NCI-H2107 (cell line): ENCODE measurements at places on chromosomes 7 and 10.

DNA sequence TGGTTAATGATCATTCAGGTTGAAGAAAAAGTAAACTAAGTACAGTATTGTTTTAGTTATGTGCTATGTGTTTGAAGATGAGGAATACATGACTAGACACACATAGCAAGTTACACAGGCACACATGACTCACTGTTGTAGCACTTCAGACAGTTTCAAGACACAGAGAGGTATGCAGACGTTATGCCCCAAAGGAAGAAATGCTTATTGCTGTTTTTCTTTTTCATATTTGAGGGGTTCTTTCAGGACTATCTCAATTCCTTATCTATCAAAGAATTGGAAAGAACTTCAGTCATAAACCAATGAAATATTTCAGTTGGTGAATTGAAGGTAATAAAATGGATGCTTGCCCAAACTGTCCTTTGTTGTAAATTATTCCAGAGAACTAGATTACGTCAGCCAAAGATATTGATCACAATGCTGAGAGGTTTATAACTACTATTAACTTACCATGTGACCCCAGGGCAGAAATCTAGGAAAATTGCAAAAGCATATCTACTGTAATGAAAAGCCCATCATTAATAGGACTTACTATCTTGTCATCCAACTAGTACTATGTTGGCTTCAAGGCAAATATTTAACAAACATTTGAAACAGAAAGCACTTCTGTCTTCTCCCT is 61.2 kb upstream of the CAPZA2 start:
- DNase-seq = no peak

DNA sequence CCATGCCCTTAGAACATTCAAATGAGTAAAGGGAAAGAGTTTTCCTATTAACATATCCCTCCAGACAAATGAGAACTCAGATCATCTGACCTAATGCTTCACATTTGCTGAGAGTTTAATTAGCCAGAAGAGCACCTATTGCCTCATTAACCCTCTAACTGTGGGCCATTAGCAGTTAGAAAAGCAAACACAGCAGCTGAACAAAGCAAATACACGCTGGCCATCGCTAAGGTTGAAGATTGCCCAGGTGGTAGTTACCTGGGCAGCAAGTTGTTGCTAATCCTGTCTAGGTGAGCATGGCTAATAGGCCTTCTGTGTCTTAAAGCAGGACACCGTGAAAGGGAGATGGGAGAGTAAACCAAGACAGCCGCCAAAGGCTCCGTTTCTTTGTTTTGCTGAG is 49.9 kb upstream of the UCN3 start:
- no peak for DNase-seq

- DNase-seq = no peak
Measured at GRCh38 chr10:34922138-34922537, 107.0 kb upstream of the PARD3 start.

DNA sequence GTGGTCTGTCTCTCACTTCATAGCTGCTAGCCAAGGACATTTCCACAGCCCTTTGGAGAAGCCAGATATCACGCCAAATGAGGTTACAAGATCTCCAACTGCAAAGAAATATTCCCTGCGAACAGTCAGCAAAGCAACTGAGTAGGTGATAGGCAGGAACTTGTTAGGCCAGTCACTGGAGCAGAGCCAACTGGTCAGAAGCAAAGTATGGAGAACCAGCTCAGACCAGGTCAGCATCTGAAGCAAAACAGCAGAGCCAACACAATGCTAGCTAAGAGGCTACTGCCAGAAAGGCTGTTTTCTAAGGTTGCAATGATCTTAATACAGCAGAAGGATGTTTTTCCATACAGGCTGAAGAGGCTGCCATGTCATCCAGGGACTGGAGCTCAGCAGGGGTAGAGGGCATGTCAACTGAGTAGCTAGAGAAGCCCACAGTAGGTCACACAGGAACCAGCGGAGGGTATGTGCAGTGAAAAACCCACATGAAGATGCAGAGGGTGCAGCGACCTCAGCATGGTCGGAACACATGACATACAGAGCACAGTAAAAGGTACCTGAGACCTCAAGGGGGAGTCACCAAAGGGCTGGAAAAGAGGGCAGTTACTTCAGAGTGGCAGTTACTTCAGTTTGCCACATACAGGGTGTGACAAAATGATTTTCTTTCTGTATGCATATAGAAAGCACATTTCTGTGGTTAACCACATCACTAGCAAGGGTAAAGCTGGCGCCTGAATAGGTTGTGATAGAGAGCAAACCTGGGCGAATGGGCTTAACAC is 8.9 kb downstream of the SEC31B start:
- no peak for DNase-seq

- DNase-seq = no peak
Measured at GRCh38 chr10:36604316-36604715, 521.1 kb upstream of the ANKRD30A start.

DNA sequence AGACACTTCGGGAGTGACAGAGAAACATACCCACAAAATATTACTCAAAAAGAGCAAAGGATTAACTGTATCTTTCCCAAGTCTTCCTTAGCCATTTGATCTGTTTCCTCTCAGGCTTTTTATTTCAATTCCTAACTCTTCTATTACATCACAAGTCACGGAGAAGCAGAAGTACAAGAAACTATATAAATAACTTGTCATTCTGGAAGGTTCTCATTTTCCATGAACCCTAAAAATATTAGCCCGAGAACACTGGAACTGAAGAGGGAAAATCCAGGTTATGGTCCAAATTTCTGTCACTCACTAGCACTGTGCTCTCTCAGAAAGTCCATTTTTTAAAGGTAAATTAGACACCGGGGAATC is 98.0 kb downstream of the GRB10 start:
- DNase-seq = no peak

- no peak for DNase-seq
Measured at GRCh38 chr10:129959544-129960480, 4.3 kb downstream of the EBF3 start.

- DNase-seq = no peak
Measured at GRCh38 chr10:34092891-34093290, 722.2 kb downstream of the PARD3 start.

GRCh38 chr10:116831790-116832189 is 17.5 kb upstream of the ENO4 start:
- no peak for DNase-seq

GRCh38 chr7:106070567-106071254 is 41.4 kb downstream of the SYPL1 start:
- peak; percentile 60 for DNase-seq

GRCh38 chr7:38831259-38831996 is 77.6 kb downstream of the VPS41 start:
- DNase-seq = no peak

DNA sequence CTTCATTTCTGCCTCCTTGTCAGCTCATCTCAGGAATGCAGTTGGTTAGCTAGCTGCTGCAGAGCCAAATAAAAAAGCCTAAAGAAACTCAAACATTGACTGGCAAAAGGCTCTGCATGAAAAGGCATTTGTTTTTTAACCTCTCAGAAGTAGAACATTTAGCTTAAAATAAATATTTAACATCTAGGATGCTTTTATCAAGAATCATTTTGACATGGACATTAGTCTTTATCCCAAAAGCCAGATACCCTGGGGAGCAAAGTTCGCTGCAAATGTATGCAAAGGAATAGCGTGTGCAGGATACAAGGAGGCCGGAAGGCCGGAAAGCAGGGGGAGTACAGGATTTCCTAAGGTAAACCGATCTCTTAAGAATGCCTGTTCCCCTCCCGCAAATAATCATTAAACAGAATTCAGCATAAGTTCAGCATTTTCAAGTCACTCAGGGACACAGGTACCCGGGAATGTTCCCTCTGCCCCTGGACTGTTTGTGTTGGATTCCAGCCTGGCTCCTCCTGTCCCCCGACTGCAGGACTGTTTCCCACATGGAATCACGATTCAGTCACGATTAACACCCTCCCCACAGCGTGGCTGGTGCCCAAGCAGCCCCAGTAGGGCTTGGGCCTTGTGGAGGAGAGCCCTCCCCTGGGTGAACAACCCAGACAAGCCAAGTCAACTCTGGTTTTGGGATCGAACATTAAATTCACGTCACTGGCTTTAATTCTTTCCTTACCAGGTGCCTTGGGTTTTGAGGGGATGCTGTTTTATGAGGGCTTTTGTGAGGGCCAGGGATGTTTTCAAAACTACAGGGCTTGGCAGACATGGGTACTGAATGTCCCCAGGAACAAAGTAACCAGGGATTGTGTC is 97.8 kb downstream of the HIPK2 start:
- no peak for DNase-seq

GRCh38 chr7:81155654-81156373 is 237.0 kb upstream of the SEMA3C start:
- DNase-seq = no peak

DNA sequence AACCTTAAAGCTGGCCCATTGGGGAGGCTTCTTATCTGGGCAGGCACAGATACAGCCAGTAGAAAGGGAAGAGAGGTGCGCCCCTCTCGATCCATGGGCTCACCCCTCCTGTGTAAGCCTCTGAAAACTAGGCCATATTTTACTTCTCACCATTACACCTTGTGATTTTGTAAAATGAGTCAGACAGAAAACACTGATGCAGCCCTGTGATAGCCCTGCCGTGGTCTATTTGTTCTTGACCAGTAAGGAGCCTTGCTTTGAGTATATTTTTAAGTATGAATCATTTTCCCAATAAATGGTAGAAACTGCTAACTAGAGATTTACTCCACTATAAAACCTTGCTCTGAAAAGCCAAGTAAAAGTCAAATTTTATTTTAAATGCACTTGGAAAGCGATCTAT is 329.8 kb upstream of the MBL2 start:
- DNase-seq = no peak

GRCh38 chr10:94423627-94424026 is 21.3 kb downstream of the TBC1D12 start:
- DNase-seq = no peak

DNA sequence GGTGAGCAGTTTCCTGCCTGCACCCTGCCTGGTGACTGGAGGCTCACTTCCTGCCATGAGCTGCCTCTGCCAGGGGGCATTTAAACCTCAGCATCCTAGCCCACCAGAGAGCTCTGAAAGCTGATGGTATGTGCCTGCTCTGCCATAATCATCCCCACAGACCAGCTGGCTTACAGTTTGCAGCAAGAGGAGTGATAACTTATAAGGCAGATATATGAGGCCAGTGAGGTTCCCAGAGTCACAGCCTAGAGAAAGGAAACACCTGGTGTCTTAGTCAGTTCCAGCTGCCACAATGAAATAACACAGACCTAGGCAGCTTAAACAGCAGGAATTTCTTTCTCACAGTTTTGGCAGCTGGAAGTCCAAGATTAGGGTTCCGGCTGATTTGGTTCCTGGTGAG is 232.0 kb downstream of the PAXIP1 start:
- no peak for DNase-seq

GRCh38 chr10:58431903-58432302 is 46.7 kb downstream of the TFAM start:
- DNase-seq = no peak

DNA sequence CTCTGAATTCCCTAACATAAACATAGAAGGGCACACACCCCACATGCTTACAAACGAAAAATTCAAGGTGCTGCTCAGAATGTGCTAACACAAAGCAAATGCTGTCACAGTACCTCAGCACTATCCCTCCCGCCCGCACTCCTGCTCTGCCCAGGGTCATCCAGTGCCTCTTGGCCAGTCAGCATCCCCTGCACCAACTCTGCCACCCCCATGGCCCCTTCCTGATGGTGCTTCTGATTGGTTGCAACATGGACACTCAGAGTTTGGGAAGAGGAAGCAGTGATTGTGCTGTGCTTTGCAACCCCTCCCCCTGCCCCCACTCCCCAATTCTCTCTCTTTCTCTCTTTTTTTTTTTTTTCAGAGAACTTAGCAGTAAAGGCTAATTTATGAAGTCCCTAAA is 13.8 kb upstream of the LEP start:
- no peak for DNase-seq

- no peak for DNase-seq
Measured at GRCh38 chr10:75375838-75376237, 25.7 kb downstream of the ZNF503 start.

GRCh38 chr10:102113956-102114857 is 6.0 kb downstream of the LDB1 start:
- no peak for DNase-seq

DNA sequence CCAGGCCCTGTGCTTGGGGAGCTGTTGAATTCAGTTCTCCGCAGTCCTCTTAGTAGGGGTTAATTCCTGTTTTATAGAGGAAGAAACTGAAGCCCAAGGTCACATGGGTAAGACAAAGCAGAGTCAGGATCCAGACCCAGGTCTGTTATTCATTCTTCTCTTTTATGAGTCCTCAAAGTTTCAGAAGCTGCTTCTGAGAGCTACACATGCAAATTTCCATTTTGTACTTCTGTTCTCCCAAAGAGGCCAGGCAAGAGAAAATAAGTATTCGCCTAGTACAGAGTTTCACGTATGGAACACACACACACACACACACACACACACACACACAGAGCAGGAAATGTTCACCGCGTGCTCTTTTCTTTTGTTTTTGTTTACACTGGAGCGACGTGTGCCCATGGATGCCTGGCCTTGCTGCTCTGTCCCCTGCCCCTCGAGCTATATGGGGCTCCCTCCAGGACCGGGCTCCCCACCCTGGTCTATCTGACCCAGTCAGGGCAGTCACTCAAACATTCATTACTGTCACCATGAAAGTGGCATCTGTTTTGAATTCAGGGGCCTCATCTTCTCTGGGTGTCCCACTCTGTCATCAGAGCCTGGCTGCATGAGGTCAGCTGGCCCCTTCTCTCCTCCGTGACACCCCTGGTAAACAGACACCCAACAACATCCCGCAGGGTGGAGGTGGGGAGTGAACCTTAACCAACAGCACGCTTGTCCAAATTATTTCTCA is 84.4 kb downstream of the TNS3 start:
- no peak for DNase-seq

DNA sequence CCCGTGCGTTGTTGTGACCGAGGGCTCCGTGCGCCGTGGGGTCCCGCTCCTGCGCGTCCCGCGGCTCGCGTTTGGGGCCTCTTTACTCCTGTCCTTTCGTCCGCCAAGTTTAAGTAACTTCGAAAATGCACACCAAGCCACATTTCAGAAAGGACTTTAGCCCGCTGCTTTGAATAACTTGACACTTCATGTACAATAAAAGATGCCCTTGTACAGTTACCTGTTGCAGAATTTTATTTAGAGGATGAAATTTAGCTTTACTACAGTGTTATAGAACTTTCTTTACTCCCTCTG is 459 bp downstream of the SUGCT start:
- no peak for DNase-seq

- DNase-seq = no peak
Measured at GRCh38 chr7:6556196-6556595, 4.9 kb upstream of the GRID2IP start.

GRCh38 chr10:15419279-15419874 is 48.3 kb upstream of the FAM171A1 start:
- no peak for DNase-seq

- DNase-seq = no peak
Measured at GRCh38 chr7:134278502-134279153, 38.1 kb downstream of the SLC35B4 start.

GRCh38 chr7:44639671-44640321 is 33.4 kb downstream of the OGDH start:
- peak; percentile 57 for DNase-seq

GRCh38 chr7:19442016-19442785 is 266.6 kb downstream of the POLR1F start:
- DNase-seq = no peak

GRCh38 chr10:30353851-30354250 is 4.8 kb upstream of the MTPAP start:
- DNase-seq = no peak

- DNase-seq = no peak
Measured at GRCh38 chr10:18254086-18254485, 113.9 kb downstream of the CACNB2 start.

GRCh38 chr7:157568770-157569584 is 232.2 kb downstream of the DNAJB6 start:
- peak; percentile 46 for DNase-seq
